ENCODE measurements at places on chromosomes 4 and X.

DNA sequence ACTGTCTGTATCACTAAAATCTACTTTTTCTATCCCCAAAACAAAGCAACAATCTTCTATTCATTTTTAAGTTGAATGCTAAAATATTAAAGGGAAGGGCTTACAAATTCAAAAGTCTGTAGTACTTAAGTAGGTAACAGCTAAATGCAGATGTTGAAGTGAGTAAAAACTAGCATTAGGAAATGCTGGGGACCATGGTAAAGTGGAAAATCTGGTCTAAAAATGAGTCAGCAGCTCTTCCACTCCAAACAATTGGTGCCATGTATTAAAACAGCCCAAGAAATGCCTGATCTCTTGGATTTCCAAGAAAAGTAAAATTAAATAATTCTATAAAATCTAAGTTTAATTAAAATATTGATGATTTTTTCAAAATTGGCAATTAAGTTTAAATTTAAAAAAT lies 73.3 kb upstream of the PPP3CA start:
- DNase-seq, result no peak

DNA sequence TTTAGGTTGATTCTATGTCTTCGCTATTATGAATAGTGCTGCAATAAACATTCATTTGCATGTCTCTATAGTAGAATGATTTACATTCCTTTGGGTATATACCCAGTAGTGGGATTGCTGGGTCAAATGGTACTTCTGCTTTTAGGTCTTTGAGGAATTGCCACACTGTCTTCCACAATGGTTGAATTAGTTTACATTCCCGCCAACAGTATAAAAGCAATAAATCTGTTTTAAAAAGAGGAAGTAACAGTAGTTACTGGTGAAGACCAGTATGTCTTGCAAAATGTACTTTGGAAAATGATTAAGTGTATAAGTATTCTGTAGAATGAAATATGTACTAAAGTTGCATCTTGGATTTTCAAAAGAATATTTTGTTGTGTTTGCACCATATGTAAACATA lies 77.3 kb downstream of the SHROOM4 start:
- no peak for DNase-seq

DNA sequence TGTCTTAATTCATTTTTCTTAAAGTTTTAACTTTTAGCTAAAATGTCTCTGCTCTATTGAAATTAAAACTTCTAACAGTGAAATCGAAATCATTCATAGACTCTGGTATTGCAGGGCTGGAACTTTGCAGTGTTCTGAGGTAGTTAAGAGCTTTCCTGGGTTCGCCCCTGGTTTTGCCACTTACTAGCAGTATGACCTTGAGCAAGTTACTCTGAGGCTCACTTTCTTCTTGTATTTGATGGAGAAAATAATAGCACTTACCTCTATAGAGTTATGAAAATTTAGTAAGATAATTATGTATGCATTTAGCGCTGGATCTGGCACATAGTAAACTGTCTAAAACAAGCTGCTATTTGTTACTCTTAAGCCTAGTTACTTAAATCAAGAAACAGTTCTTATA lies 1.7 kb downstream of the SLAIN2 start:
- no peak for DNase-seq

DNA sequence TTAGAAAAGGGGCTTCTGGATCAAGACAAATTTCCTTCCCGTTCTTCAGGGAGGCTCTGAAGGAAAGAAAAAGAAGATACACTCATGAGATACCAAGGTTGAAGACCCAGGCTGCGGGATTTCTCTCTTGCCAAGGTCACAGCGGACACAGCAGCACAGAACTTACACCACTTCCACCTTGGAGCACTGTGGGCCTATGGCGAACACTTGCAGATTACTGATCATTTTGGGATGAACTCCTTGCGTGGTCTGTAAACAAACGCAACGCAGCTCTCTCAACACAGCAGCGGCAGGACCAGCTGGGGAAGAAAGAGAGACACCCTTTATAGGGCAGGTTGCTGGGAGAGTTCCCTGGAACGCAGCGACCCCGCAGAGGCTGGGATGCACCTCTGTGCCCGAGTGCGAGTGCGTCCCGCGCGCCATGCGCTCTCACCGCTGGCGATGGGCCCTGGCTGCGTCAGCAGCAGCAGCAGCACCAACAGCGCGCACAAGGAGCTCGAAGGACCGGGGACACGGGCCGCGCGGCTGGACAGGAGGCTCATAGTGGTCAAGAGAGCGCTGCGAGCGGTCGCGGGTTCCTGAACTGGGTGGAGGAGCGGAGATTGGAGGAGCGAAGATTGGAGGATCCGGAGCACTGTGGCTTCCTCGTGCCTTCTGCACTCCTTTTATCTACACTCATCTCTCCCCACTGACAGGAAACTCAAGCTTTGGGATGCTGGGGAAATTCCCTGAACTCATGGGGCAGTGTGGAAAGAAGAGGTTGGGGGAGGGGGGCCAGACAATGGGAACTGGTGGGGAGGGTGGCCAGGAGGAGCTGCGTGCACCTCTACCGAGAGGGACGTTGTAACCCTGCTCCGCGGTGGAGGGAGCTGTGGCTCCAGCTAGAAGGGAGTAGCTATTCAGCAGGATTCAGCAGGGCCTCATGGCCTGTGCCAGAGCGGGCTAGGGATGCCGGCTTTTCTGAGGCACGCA lies at the start of gene CXCL5:
Gene CXCL5 (minus strand): TSS at position 638 of the 972 bp plus-strand sequence. CDS start 96 bp downstream, at position 542.
- peak; percentile 58 for DNase-seq

GRCh38 chr4:165922747-165923146 lies 49.7 kb downstream of the TLL1 start:
- DNase-seq, result no peak

DNA sequence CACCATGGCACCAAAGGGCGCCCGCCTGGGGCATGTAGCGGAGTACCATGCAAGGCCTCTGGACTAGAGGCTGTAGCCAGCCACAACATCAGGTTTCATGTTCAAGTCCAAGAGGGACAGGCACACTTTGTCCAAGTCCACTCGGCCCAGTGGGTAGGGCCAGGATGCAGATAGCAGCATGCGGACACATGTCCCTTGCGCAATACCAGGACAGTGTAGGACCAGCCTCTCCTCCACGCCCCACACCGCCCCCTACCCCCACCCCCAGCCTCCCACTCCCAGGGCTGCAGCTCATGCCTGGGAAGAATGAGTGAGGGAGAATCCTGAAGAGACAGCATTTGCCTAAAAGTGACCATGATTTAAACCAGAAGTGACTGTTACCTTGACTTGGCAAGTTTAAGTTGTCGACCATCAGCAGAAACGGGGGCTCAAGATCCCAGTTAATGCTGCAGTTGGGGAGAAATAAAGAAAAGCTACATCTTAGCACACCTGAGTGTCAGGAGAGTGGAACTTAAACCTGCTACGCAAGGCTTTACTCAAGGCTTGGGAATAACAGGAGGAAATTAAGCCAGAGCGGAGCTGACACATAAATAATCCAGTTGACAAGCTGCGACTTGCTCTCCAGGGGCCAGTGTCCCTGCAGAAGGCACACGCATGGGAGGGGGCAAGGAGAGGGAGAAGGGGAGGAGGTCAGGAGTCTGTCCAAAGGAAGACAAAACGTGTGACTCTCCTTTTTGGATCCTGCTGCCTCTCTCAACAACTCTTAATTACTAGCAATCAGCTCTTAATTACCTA lies 221.7 kb downstream of the BCOR start:
- no peak for DNase-seq

- DNase-seq, result no peak
Observed at GRCh38 chr4:78509043-78509442, 42.5 kb upstream of the ANXA3 start.

- DNase-seq, result no peak
Observed at GRCh38 chr4:150769845-150770244, 187.9 kb downstream of the MAB21L2 start.

- peak; percentile 85 for DNase-seq
Observed at GRCh38 chr4:7124689-7125442, 57.0 kb upstream of the GRPEL1 start.

DNA sequence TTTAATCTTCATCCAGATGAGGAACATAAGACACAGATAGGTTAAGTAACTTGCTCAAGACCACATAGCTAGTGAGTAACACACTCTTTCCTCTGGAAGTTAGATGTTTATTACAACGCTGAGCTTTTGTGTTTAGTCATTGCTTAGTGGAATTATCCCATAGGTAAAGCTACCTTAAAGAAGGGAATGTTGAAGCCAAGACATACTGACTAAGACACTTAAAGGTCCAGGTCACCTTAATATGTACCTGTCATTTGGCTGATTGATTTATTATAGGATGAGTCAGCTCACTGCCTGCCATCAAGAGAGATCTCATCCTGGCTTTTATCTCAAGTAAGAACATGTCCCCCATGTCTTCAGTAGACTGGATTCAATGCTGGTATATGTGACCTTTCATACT lies 53.4 kb downstream of the KDR start:
- no peak for DNase-seq

GRCh38 chr4:186061921-186062320 lies 7.0 kb upstream of the TLR3 start:
- no peak for DNase-seq

DNA sequence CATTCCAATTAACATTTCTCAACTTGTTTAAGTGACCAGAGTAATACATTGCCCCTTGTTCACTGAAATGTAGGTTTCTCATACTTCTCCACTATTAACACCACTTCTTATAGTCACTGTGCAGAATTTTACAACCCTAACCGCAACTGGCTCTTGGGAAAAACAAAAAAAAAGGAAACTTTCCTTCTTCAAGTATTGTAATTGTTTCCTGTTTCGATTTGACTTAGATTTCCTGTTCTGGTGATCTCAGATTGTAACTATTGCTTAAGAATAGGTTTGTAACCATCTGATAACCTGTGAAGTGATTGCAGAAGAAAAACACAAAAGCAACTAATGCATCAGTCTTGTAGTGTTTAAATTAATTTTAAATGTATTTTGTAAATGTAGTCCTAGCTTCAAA lies 594.7 kb upstream of the GALNT7 start:
- no peak for DNase-seq

GRCh38 chr4:170087163-170087700 lies 2.5 kb downstream of the AADAT start:
- no peak for DNase-seq

GRCh38 chr4:121614101-121614500 lies 82.7 kb downstream of the ANXA5 start:
- no peak for DNase-seq

GRCh38 chr4:61385256-61385655 lies 185.1 kb downstream of the ADGRL3 start:
- peak; percentile 10 for DNase-seq

DNA sequence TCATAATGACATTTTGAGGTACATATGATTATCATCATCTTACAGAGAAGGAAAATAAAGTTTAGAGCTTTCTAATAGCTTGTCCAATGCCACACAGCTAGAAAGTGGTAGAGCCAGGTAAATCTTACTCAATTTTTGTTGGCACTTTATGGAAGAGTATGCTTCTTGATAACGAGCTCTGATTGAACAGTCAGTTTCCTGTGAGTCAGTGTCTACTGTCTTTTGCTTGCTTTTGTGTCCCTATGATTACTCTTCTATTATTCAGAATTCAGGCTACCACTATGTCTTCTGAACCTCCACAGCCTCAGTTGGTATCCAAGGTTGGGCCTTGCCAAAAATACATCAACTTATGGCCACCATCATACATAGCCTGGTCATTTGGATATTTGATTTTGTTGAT lies 2.6 kb downstream of the FAAH2 start:
- no peak for DNase-seq

GRCh38 chrX:1249101-1249887 lies 19.3 kb upstream of the CSF2RA start:
- DNase-seq, result no peak

Data from skeletal muscle cell (primary cell).